Colonic mucosa (tissue), 4 donors: ENCODE measurements at places on chromosomes 11 and 22. TPM values are rescaled to one million over a fixed set of nuclear protein-coding genes. Genes with fewer than 3 reads are reported as not detected.

GRCh38 chr22:33785283-33785968 is 134.8 kb downstream of the LARGE1 start:
- DNase-seq, result no peak

DNA sequence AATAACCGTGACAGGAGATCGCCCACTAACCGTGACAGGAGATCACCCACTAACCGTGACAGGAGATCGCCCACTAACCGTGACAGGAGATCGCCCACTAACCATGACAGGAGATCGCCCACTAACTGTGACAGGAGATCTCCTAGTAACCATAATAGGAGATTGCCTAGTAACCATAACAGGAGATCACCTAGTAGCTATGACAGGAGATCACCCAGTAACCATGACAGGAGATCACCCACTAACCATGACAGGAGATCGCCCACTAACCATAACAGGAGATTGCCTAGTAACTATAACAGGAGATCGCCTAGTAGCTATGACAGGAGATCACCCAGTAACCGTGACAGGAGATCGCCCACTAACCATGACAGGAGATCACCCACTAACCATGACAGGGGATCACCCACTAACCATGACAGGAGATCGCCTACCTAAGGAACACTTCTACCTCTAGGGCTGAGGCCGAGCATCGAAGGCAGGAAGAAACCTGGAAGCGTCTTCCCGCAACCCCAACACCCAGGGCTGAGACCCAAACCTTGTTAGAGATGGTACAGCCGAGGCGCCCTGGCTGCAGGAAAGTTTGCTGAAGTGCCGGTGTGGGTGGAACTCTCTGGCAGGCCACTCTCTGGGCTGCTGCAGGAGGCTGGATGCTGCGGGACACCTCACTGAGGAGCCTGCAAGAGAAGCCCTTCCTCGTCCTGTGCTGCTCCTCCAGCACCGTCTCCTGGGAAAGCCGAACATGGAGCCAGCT is 67.5 kb upstream of the THY1 start:
- DNase-seq, result no peak

NAALADL1 gene
- 10.5 TPM for total RNA-seq

DNA sequence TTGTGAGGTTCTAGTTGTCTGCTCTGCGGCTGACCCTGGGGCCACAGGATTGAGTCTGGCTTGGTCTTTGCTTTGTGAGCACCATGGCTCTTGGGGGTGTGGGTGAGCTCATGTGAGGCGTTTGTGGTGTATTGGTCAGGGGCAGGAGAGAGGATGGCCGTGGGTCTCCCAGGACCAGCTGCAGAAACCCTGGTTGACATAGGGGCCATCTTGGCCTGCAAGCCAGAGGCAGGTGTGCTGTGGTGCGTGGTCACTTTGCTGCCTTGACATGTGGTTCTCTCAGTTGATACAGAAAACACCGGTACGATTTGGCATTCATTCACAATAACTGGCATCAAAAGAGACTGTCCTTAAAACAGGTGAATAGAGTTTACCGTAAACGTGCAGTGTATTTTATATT is 11.3 kb downstream of the PHRF1 start:
- no peak for DNase-seq

DNA sequence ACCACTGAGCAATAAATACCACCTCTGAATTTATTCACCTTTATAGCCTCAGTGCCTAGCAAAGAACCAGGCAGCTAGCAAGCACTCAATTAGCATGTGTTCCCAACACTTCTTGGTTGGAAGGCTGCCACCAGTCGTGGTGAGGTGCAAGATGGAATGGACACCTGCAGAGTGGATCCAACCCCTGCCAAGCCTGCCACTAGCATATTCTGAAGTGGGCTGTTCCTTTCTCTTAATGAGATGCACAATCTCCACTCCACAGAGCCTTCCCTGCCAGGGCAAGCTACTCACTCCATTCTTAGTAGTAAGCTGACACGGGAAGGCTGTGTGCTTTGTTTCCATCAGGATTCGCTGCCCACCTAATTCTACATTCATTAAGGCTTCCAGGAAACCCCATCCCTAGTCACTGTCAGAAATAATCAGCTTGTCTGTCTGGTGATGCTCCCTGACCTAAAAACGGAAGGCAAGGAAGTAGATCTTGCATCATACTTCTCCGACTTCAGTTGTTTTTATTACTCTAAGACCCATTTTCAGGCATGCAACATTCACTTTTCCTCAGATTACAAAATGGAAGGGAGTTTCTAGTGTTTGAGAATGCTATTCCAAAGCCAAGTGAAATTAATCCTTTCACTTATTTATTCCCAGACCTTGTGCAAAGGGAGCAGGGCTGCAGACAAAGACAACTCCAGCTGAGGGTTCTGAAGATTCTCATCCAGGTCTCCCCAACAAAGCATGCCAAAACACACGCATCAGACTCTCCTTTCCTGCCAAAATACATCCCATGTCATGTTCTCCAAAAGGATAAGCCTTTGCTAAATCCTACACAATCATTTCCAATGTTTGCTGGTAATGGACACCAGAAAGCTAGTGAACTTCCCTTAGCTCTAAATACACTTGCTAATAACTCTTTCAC is 128.0 kb downstream of the TENM4 start:
- DNase-seq, result no peak

DNA sequence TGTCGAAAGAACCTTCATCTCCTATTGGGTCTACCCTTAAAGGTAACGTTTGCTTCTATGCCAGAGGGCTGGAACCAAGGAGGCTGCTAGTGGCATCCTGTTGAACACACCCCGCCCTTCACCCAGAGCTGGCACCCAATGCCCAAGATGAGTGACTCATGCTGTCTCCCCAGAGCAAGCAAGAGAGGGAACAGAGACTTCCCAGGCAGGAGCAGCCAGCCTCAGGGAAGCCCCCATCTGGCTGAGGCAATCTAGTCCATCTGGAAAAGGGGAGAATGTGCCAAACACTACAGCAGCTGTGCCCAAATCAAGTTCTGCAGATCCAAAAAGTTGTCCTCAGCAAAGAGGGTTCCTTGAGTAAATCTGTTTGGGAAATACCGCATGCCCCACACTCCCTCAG is 91.9 kb upstream of the TP53I11 start:
- DNase-seq, result no peak

- peak; percentile 83 for DNase-seq
Measured at GRCh38 chr11:66289548-66290329, 796 bp upstream of the YIF1A start.

DNA sequence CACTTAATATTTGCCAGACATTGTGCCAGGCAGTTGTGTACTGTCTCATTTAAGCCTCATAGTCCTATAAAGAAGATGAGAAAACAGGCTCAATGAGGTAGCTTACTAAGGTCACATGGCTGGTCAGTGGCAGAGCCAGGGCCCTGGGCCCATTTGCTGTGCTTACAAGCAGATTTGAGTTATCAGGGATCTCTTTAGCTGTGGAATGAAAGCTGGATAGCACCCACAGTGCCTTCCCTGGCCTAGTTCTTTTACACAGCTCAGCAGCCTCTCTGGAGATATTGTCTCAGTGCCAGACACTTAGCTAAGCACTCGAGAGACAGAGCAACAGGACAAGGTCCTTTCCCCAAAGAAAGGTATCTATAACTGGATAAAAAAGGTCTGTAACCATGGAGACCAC is 6.1 kb downstream of the TMEM86A start:
- no peak for DNase-seq

GRCh38 chr11:105975128-105975527 is 46.9 kb downstream of the MSANTD4 start:
- DNase-seq, result no peak

TIMP3 gene
- 13.3 TPM for total RNA-seq

DNA sequence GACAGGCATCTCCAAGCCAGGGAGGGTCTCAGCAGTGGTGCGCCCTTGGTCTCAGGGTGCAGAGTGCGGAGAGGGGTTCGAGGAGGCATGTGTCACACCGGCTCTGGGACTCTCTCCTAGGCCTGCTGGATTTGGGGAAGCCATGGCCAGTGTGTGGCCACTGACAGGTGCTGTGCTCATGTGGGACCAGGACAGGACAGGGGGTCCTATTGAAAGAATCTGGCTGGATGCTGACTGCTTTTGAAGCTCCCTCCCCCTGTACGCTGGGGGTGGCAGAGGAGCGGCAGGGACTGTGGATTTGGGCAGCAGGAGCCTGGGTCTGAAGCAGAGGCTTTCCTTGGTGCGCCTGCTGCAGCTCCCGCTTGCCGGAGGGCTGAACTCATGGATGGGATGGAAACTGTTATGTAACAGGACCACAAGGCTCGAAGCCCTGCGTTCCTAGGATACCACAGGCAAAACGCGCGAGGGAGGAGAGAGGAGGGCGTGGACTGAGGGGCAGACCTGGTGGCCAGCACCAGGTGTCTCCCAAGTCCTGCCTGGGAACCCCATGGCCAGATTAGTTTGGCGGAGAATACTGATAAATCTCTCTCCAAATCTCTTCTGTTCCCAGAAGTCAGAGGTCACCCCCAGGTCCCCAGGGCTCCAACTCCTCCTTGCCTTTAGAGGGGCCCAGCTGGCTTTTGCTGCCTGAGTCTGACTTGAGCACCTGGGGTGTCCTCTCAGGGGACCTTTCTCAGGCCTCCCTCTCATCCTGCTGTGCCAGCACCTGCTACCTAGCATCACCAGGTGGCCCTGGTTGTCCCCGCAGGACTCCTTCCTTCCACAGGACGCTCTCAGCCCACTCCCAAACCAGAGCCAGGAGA is 13.8 kb upstream of the TEF start:
- peak; percentile 31 for DNase-seq

P2RX3 gene
- not detected for total RNA-seq

GRCh38 chr22:19527861-19528417 is 3.7 kb upstream of the CLDN5 start:
- no peak for DNase-seq

FAM83F gene
- 38.3 TPM for total RNA-seq

- peak; percentile 53 for DNase-seq
Measured at GRCh38 chr11:135075740-135076139, 663.7 kb upstream of the B3GAT1 start.

DNA sequence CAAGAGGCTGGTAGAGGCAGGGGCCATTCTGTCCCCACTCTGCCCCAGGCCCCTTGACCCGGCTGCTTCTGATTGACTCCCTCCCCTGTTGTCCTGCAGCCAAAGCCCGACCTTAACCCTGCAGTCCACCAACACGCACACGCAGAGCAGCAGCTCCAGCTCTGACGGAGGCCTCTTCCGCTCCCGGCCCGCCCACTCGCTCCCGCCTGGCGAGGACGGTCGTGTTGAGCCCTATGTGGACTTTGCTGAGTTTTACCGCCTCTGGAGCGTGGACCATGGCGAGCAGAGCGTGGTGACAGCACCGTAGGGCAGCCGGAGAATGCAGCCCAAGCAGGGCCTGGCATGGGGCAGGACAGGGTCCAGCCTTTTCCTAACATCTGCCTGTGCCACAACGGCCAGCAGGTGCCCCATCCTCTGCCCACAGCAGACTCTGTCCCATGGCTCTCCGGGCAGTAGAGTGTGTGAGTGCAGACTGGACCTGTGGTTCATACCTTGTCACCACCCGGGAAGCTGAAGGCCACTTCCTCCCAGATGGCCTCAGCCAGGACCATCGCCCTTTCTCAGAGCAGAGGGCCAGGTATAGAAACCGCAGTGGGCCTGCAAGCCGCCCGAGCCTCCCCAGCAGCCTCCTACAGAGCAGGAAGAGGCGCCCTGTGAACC is 26.8 kb upstream of the MGAT3 start:
- no peak for DNase-seq

- no peak for DNase-seq
Measured at GRCh38 chr11:69416143-69416515, 65.3 kb upstream of the LINC01488 start.

DNA sequence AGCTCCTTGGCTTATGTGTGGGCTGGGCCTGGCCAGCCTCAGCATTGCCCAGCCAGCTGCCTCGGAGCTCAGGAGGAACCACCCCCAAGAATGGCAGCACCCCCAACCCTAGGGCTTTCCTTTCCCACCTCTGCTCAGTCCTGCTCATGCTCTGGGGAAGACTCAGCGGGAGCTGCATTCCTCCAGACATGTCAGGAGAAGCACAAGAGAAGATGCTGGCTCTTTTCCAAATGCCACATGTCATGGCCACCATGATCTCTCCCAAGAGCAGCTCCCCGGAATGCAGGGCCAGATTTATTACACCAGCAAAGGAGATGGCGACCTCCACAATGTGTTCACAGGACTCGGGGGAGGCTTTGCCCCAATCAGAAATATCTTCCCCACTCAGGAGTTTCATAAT is 143.7 kb downstream of the PKNOX2 start:
- no peak for DNase-seq

ACTN3 gene
- total RNA-seq, result not detected

SAA2 gene
- total RNA-seq, result 14.2 TPM

MRTFA gene
- total RNA-seq, result 31.9 TPM

- DNase-seq, result no peak
Measured at GRCh38 chr11:43751726-43752125, 71.2 kb downstream of the HSD17B12 start.

- DNase-seq, result peak; percentile 47
Measured at GRCh38 chr11:93740031-93740729, 1.1 kb downstream of the TAF1D start.

GRCh38 chr11:72908032-72908676 is 93.9 kb downstream of the ATG16L2 start:
- DNase-seq, result no peak

HBD gene
- not detected for total RNA-seq

- no peak for DNase-seq
Measured at GRCh38 chr11:110424775-110425444, 4.8 kb upstream of the FDX1 start.

- DNase-seq, result no peak
Measured at GRCh38 chr11:26607725-26608506, 35.9 kb upstream of the MUC15 start.

GRCh38 chr11:64619196-64619595 is 28.2 kb downstream of the SLC22A12 start:
- no peak for DNase-seq

TESMIN gene
- total RNA-seq, result 20.7 TPM

DNA sequence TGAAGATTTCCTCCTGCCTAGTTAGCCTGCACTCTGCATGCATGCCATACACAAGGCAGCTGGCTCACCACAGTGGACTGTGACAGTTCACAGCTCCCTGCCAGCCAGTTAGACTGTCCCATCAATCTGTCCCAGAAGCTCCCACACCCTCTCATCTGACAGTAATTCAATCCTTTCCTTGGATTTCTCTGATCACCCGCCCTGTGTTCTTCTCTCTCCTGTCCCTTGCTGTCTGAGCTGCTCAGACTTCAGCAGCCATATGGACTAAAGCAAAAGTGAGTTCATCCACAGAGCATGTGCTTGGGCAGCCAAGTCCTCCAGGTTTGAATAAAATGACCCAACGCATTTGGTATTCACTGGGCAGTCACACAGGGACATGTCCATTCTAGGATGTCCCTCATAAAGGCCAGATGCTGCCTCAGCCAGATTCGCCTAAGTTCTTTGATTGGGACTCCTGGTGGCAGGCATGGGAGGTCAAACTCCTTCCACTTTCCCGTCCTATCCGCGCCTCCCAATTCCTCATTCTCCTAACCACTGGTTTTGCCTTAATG is 54.5 kb upstream of the ZBTB44 start:
- no peak for DNase-seq

CDC42EP2 gene
- 28.3 TPM for total RNA-seq

OR5M11 gene
- total RNA-seq, result not detected

GRCh38 chr11:131094827-131095226 is 178.5 kb upstream of the SNX19 start:
- no peak for DNase-seq

DNA sequence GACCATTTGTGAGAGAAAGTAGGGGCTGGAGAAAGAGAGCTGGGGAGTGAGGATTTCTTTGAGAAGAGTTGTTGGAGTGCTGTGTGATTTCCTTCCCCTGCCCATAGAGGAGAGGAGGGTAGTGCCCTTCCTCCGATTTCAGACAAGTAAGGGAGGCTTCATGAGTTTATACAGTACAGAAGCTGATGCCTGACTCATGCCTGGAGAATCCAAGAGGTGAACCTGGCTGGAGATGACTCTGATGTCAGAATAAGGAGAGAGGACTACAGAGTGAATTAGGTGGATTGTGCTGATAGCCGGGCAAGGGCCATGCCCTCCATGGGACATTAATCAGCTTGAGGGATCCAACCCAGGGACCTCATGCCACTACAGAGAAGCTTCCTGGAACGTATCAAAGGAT is 91.6 kb downstream of the FAR1 start:
- DNase-seq, result no peak
